A549 treated with Hydrocortisone at 1 μM for 4 hours (cell line): ENCODE measurements at places on chromosomes 4 and X. TPM values are rescaled to one million over a fixed set of nuclear protein-coding genes. Genes with fewer than 3 reads are reported as not detected.

Gene MAGEA4
- total RNA-seq: not detected in 5 replicates

Gene GAGE13
- not detected in 5 replicates for total RNA-seq

Gene ADGRG2
- 9.3 to 12.1 TPM (median 11.5 TPM) in 5 replicates for total RNA-seq

Gene GUCY1B1
- 0.17 to 0.36 TPM (median 0.26 TPM) in 5 replicates for total RNA-seq

Gene ETDB
- total RNA-seq: not detected in 5 replicates

Gene NUDT10
- 0.96 to 1.4 TPM (median 1.0 TPM) in 5 replicates for total RNA-seq

Gene SOX3
- not detected in 5 replicates for total RNA-seq

Gene MAD2L1
- 40.8 to 64.3 TPM (median 42.0 TPM) in 5 replicates for total RNA-seq

Gene NRK
- not detected in 5 replicates for total RNA-seq

Gene H2BW2
- total RNA-seq: not detected in 5 replicates

Gene ERAS
- total RNA-seq: 0.07 to 0.10 TPM in 2 of 5 replicates, not detected in the others

Gene LRIT3
- total RNA-seq: 0.03 to 0.09 TPM (median 0.03 TPM) in 5 replicates

Gene TMPRSS11D
- total RNA-seq: not detected in 5 replicates

Gene RPL34
- total RNA-seq: 775 to 978 TPM (median 908 TPM) in 5 replicates

Gene SPATA18
- 3.6 to 5.5 TPM (median 4.5 TPM) in 5 replicates for total RNA-seq

Gene ATP11C
- 8.1 to 16.8 TPM (median 11.4 TPM) in 5 replicates for total RNA-seq

Gene RBMX2
- 27.2 to 33.0 TPM (median 28.2 TPM) in 5 replicates for total RNA-seq

Gene TMEM255A
- 0.23 to 0.74 TPM (median 0.33 TPM) in 5 replicates for total RNA-seq

Gene AGA
- 15.4 to 26.8 TPM (median 17.8 TPM) in 5 replicates for total RNA-seq

Gene BEX2
- total RNA-seq: 7.1 to 12.0 TPM (median 9.3 TPM) in 5 replicates

Gene FDCSP
- total RNA-seq: not detected in 5 replicates

Gene SLC2A9
- total RNA-seq: 0.31 to 0.69 TPM (median 0.59 TPM) in 5 replicates

Gene ERCC6L
- 10.3 to 15.0 TPM (median 11.2 TPM) in 5 replicates for total RNA-seq

Gene ZDHHC15
- total RNA-seq: not detected in 5 replicates

Gene FAAH2
- total RNA-seq: 0.06 to 0.16 TPM (median 0.11 TPM) in 4 of 5 replicates, not detected in the other

Gene CYLC1
- not detected in 5 replicates for total RNA-seq

Gene USP17L10
- total RNA-seq: not detected in 5 replicates

Gene GYPA
- total RNA-seq: not detected in 5 replicates

Gene HERC6
- total RNA-seq: 2.6 to 4.0 TPM (median 3.2 TPM) in 5 replicates

Gene GABRB1
- not detected in 5 replicates for total RNA-seq

Gene SEPSECS
- 2.8 to 3.3 TPM (median 2.9 TPM) in 5 replicates for total RNA-seq

Gene APOO
- 30.4 to 30.9 TPM (median 30.6 TPM) in 5 replicates for total RNA-seq

Gene ASMT
- total RNA-seq: 0.15 to 0.25 TPM (median 0.17 TPM) in 5 replicates

Gene CAPN6
- not detected in 5 replicates for total RNA-seq

Gene GYPE
- not detected in 5 replicates for total RNA-seq

Gene PRR32
- not detected in 5 replicates for total RNA-seq

Gene TKTL1
- total RNA-seq: 0.05 to 0.14 TPM (median 0.07 TPM) in 3 of 5 replicates, not detected in the others

Gene GPR173
- 0.02 TPM in 1 of 5 replicates, not detected in the others for total RNA-seq

Gene GC
- not detected in 5 replicates for total RNA-seq

Gene SSX2
- not detected in 5 replicates for total RNA-seq

Gene CXCL9
- total RNA-seq: not detected in 5 replicates

Gene EDA2R
- 11.1 to 13.0 TPM (median 12.2 TPM) in 5 replicates for total RNA-seq

Gene KIF4A
- total RNA-seq: 25.7 to 31.0 TPM (median 26.9 TPM) in 5 replicates

Gene DCLK2
- total RNA-seq: 8.2 to 10.1 TPM (median 8.6 TPM) in 5 replicates

Gene HMX1
- 0.09 to 0.13 TPM (median 0.10 TPM) in 4 of 5 replicates, not detected in the other for total RNA-seq

Gene GASK1B
- 0.24 to 0.66 TPM (median 0.33 TPM) in 5 replicates for total RNA-seq

Gene TRIM75
- total RNA-seq: not detected in 5 replicates

Gene SHROOM2
- 0.63 to 1.2 TPM (median 0.86 TPM) in 5 replicates for total RNA-seq

Gene GPRASP3
- 2.9 to 4.7 TPM (median 3.5 TPM) in 5 replicates for total RNA-seq

Gene GPRIN3
- 1.2 to 2.5 TPM (median 2.2 TPM) in 5 replicates for total RNA-seq

Gene DCAF8L1
- total RNA-seq: not detected in 5 replicates

Gene PDZD4
- total RNA-seq: 2.9 to 3.7 TPM (median 3.4 TPM) in 5 replicates

Gene HTRA3
- total RNA-seq: 15.5 to 20.4 TPM (median 19.2 TPM) in 5 replicates

Gene LNX1
- total RNA-seq: 0.03 TPM in 2 of 5 replicates, not detected in the others

Gene EVC2
- total RNA-seq: 1.9 to 2.2 TPM (median 2.1 TPM) in 5 replicates

Gene MAP7D2
- 5.2 to 6.7 TPM (median 5.9 TPM) in 5 replicates for total RNA-seq

Gene CLTRN
- total RNA-seq: 0.65 to 0.86 TPM (median 0.81 TPM) in 5 replicates

Gene TCEAL2
- not detected in 5 replicates for total RNA-seq
